ENCODE measurements at places on chromosomes 12 and 14.

- DNase-seq: no peak
Measured at GRCh38 chr12:12087693-12088034, 16.9 kb downstream of the BCL2L14 start.

DNA sequence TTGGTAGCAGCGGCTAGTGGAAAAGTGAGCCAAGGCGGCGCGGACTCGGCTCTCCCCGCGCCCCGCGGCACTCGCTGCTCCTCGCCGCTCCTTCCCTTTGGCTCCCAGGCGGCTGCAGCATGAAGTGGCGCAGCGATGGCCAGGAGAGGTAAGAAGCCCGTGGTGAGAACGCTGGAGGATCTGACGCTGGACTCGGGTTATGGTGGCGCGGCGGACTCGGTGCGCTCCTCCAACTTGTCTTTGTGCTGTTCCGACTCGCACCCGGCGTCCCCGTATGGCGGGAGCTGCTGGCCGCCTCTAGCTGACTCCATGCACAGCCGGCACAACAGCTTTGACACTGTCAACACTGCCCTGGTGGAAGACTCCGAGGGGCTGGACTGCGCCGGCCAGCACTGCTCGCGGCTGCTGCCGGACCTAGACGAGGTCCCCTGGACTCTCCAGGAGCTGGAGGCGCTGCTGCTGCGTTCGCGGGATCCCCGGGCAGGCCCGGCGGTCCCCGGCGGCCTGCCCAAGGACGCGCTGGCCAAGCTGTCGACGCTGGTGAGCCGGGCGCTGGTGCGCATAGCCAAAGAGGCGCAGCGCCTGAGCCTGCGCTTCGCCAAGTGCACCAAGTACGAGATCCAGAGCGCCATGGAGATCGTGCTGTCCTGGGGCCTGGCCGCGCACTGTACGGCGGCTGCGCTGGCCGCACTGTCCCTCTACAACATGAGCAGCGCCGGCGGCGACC, 225.6 kb upstream of the CRY1 start:
- DNase-seq: no peak

- DNase-seq: no peak
Measured at GRCh38 chr12:123092866-123093265, 58.0 kb downstream of the PITPNM2 start.

DNA sequence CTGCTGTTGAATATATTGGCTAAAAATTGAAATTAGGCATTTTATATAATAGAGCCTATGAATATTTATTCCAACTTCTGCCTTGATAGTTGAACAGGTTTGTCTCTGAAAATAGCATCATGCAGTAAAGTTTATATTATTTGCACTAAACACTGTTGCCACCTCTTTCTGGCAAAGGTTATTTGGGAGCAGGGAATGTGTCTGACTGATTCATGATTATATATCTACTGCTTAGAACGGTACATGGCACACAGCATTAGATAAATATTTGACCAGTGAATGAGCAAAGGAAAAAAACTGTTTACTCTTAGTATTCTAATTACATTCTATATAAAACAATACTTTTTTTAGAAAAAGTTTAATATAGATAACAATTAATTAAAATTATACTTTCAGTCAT, 123.1 kb upstream of the MGAT4C start:
- no peak for DNase-seq

GRCh38 chr12:1790444-1790843, 29.9 kb upstream of the LRTM2 start:
- DNase-seq: no peak

DNA sequence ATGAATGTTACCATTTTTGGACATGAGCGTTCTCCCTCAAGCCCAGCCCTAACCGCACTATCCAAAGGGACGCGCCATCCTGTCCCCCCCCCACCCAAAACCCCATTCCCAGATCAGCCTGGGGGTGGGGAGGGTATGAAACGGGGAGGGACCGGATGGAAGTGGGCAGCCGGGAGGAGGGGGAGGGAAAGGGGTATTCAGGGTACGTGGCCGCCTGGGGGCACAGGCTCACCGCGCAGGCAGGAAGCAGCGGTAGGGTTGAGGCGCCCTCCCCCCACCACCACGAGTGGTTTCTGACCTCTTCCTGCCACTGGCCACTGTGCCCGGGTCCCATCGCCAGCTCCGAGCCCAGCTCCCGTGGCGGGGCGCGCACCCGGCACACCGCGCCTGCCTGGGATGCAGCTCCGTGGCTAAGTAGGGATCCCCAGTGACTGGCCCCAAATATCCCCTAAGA, 1.4 kb downstream of the ACTN1 start:
- DNase-seq: no peak

DNA sequence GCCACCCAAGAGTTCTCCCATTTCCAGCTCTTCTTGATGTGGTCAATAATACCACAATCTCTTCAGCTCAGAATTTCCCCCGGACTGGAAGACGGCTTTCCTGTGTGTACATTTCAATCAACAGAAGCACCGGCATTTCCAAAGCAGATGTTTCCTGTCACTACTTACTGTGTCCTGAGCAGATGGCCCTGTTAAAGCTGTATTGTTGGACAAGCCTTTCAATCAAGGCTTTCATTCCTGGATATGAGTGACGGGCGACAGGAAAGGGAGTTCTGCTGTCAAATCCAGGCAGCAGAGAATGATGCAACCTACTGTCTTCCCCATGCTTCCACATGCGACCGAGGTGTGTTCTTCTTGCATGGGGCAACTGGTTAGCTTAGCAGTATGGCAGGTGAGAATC, 76.4 kb upstream of the CCDC60 start:
- peak; percentile 47 for DNase-seq

DNA sequence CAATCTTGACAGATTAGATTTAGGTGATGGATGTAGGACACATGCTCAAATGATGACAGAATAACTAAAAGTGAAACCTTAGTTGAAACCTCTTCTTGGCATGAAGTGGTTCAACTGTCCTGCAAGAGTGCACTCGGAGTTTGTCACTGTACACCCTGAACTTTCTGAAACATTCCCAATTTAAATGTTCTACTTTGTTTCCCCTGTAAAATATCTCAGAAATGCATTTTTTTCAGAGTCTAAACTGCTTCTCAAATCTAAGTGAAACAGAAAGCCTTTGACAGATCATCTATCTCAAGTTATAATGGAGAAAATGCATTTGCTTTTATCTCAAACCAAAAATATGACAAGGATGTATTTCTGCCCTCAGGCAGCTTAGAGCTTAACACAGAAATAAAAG, 66.0 kb downstream of the BHLHE41 start:
- DNase-seq: no peak

DNA sequence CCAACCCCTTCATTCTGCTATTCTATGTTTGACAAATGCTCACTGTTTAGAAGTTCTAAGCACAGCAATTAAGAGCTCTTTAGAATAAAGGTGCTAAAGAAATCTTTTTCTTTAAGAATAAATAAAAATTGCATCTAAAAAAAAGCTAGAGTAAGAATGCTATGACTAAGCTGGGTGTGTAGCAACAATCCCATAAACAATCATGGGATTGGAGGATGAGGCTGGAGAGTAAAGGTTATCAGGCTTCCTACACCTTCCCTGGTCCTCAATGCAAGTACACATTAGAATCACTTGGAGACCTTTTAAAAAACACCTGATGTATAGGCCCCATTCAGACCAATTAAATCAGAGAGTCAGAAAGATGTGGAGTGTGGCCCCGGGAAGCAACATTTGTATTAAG, 88.3 kb downstream of the CIT start:
- no peak for DNase-seq

DNA sequence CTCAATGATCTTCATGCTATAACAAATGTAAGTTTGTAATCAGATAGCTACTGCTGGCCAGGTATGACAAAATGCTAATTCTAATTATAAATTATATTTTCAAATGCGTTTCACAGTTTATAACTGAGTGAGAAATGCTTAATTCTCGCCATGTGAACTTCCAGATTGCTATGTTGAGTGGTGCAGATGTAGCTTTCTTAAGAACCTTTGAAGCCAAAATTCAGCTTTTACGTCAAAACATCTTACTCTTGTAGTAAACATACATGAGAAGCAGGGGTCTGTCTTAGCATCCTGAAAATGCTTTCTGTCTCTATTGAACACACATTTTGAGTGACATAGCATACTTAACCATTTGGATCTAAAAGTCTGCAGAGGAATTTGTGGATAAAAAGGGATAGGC, 176.5 kb upstream of the PRICKLE1 start:
- no peak for DNase-seq

GRCh38 chr12:52585946-52586345, 12.3 kb upstream of the KRT74 start:
- no peak for DNase-seq

DNA sequence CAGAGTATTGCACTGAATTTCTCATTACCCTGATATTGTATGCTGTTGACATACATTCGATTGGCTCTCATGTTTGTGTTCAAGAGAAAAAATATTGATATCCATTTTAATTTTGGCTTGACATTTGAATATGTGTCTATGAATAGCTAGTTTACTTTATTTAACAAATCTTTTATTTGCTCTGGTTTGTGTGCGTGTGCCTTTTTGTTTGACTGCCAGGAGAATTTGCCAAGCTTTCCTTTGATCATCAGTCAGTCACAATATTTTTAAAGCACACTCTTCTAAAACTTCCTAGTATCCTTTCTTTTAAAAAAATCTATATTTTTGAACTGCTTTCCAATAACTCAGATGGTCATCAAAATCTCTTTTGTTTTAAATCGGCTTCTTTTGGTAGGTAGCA, 179.3 kb upstream of the FLRT2 start:
- no peak for DNase-seq

GRCh38 chr12:52392465-52393007, 7.1 kb upstream of the KRT84 start:
- no peak for DNase-seq

DNA sequence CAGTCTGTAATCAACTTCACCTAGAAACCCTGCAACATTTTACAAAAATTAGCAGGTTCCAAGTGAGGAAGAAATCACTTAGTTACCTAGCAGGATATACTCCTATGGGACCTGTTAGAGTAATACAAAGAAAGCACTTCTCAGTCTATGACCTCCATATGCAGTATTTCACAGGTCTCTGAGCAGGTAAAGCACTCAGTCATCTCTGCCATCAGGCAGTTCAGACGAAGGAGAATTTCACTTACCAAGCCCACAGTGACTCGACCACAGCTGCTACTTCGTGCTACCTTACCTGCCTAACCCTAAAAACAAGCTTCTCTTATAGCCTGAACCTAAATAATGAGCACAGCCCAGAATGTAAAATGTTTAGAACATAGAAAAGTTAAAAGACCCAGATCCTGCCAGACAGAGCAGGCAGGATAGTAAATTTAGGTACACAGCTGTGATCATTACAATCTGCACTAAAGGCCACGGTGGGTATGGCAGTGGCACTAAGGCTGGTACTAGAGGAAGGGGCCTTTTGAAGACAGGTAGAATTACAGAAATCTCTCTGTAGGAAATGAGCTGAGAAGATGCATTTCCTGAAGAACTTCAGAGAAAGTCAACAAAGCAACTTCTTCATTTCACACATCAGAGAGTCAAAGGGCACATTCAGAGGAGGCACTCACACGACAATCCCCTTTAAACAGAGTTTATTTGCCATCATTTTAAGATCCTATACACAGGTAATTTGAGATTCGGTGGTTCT, 35.7 kb downstream of the DCAF5 start:
- no peak for DNase-seq

- peak; percentile 32 for DNase-seq
Measured at GRCh38 chr14:99628887-99629618, 15.9 kb upstream of the HHIPL1 start.

- no peak for DNase-seq
Measured at GRCh38 chr12:10408842-10409241, 715 bp downstream of the KLRC4 start.

- DNase-seq: no peak
Measured at GRCh38 chr12:76611533-76611932, 52.0 kb upstream of the OSBPL8 start.

GRCh38 chr12:89225401-89225800, 126.9 kb downstream of the DUSP6 start:
- no peak for DNase-seq

- no peak for DNase-seq
Measured at GRCh38 chr14:101478796-101479410, 82.4 kb upstream of the DIO3 start.

DNA sequence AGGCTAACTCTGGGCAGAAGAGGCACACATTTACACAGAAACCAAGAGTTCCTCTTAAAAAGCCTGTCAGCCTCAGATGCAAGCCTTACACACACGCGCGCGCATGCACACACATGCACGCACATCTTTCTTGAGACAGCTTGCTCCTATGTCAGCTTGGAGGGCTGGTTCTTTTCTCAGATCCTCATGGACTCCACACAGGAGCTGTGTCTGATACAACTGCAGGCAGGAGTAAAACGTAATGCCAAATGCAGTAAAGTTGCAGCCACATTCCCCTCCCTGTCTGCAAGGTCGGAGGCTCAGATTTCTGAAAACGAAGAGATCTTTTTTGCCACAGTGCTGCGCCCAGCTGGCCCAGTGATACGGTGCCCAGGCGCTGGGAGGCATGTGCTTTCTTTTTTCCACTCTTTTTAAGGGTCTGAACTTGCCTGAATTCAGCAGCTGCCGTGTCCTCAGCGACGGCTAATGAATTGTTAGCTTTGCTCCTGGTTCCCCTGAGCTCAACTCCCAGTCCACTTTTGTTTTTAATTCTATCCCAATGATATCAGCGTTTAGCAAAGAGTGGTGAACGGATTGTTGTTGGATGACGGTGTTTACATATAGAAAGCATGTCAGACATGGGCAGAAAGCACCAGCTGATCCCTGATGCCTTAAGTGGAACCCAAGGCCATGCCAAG, 72.9 kb upstream of the FOXN3 start:
- DNase-seq: no peak

- DNase-seq: no peak
Measured at GRCh38 chr12:11758510-11759493, 109.3 kb downstream of the ETV6 start.

DNA sequence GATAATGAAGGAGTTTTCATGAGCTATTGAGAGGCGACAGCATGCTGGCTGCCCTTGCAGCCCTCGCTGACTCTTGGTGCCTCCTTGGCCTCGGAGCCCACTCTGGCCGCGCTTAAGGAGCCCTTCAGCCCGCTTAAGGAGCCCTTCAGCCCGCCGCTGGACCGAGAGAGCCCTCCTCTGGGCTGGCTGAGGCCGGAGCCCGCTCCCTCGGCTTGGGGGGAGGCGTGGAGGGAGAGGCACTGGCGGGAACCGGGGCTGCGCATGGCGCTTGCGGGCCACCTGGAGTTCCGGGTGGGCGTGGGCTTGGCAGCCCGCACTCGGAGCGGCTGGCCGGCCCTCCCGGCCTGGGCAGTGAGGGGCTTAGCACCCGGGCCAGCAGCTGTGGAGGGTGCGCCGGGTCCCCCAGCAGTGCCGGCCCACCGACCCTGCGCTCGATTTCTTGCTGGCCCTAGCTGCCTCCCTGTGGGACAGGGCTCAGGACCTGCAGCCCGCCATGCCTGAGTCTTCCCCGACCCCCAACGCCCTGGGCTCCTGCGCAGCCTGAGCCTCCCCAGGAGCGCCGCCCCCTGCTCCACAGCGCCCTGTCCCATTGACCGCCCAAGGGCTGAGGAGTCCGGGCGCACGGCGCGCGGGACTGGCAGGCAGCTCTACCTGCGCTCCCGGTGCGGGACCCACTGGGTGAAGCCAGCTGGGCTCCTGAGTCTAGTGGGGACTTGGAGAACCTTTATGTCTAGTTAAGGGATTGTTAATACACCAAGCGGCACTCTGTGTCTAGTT, 20.1 kb upstream of the PAWR start:
- no peak for DNase-seq

Measured in SHP77 treated with DMSO at 0.1 percent for 48 hours (cell line).